Bronchial epithelial cell (primary cell): ENCODE measurements at places on chromosomes 7 and 10. TPM values are rescaled to one million over a fixed set of nuclear protein-coding genes. Genes with fewer than 3 reads are reported as not detected.

NEBL gene
- 18.7 and 54.4 TPM in 2 replicates for total RNA-seq

SEMA3D gene
- total RNA-seq = 0.79 and 1.2 TPM in 2 replicates

GNGT1 gene
- not detected in 2 replicates for total RNA-seq

PTPN20 gene
- 2.1 and 2.9 TPM in 2 replicates for total RNA-seq

INSYN2A gene
- total RNA-seq = under 0.01 TPM in 1 of 2 replicates, not detected in the other

ACTR3C gene
- 4.2 and 6.4 TPM in 2 replicates for total RNA-seq

CPA2 gene
- not detected in 2 replicates for total RNA-seq

AKR1C4 gene
- not detected in 2 replicates for total RNA-seq

GCK gene
- total RNA-seq = 0.13 and 0.53 TPM in 2 replicates
